Stimulated activated CD4-positive, alpha-beta T cell treated with anti-CD3 and anti-CD28 coated beads, Interleukin-15, amount 100 ng/mL, for 1 hour (primary cell): ENCODE measurements at places on chromosomes 12 and 14.

DNA sequence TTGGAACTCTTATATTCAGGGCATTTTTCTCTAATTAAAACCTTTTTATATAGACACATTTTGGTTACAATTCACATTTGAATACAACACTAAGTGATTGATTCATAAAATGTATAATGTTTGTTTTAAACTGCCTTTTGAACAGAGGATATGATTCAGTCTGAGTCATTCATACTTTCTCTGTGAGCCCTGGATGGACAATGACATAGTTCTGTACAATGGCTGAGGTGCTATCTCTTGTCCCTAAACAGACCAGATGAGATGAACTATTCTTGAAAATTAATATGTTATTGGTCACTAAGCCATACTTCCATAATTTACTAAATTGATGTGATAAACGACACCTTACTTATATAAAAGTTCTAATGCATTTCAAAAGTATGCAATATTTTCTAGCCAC is 199.7 kb upstream of the ATXN7L3B start:
- no peak for DNase-seq

- no peak for DNase-seq
Observed at GRCh38 chr14:39406560-39406959, 25.7 kb downstream of the FBXO33 start.

- no peak for DNase-seq
Observed at GRCh38 chr14:72515779-72516770, 377.8 kb downstream of the DPF3 start.

DNA sequence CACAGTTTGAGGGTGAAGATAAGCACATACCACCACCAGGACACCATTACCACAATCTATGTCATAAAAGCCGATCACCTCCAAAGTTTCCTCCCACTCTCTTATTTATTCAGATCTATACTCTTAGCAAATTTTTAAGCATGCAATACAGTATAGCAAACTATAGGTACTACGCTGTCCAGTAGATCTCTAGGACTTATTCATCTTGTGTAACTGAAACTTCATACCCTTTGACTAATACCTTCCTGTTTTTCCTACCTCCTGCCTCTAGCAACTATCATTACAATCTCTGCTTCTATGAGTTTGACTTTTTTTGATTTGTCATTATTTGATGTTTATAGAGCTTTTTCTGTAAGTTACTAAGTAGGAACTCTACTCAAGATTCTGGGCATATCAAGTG is 84.5 kb upstream of the MANSC4 start:
- no peak for DNase-seq

DNA sequence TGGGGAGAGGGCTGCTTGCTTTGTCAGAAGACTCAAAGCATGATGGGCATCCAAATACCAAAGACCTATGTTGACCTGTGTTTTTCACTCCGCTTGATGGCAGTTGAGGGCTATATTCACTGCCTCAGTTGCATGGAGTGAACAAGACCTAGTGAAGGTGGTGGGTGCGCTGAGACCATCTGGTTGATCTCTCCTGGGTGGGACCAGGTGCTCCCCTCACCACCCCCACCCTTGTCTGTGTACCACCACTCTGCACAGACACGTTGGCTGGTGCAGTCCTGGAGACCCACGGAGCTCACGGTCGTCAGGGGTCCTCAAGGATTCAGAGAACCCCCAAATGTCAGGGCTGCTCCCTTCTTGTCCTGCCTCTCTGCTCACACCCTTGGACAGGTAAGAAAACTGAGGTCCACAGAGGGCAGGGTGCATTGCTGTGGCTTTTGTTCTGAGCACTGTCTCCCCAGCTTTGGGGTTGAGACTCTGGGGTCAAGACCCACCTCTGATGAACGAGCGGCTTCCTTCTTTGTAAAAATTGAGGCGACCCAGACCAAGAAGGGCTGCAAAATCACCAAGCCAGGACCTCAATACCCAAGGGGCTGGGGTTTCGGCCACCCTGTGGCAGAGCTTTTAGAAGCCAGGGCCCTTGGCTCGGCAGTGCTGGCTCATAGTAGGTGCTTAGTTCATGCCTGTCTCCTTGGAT is 166.3 kb upstream of the RTL1 start:
- DNase-seq, result no peak

DNA sequence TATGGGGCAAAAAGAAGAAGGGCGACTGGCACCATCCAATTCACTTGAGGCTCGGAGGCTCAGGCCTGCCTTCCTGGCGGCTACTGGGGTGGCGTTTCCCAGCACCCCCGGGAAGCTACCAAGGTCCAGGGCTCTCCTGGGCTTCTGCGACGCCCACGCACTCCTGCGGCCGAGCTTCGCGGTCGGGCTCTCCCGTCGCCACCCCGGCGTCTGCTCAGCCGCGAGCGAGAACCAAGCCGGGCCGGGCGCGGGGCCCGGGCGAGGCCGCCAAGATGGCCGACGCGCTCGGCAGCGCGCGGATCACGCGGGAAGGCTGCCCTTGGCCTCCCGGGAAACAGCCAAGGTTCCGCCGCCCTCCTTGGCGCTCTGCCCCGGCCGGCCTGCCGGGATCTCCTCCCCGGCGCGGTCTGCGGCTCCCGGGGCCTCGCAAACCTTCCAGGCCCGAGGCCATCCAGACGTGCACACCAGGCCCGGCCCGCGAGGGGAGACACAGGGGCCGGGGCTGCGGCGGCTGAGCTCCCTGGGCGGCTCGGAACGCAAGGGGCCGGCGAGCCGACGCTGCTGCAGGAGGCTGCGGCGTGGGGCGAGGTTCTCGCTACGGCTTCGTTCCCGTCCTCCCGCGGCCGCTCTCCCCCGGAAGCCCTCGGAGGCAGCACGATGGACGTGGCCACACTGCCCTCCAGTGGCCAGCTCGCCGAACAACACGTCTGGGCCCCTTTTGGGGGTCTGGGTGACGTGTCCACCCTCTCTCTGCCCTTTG is 23.5 kb upstream of the ZFP36L1 start:
- peak; percentile 87 for DNase-seq

DNA sequence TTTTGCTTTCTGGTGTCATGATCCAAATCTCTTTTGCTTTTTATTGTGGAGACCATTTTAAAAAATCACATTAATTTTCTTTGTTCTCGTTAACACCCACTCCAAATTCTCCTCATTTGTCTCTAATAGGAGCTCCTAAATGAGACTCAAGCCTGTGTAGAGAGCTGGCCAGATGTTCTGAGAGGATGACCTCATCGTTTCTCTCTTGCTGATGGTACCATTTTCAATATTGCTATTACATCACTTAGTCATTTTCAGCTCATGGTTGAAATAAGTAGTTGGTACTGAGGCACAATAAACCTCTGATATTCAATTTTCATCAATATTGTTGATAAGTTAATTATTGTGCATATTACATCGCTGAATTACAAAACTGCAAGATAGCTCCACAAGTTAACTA is 31.5 kb downstream of the SPTB start:
- DNase-seq, result no peak

DNA sequence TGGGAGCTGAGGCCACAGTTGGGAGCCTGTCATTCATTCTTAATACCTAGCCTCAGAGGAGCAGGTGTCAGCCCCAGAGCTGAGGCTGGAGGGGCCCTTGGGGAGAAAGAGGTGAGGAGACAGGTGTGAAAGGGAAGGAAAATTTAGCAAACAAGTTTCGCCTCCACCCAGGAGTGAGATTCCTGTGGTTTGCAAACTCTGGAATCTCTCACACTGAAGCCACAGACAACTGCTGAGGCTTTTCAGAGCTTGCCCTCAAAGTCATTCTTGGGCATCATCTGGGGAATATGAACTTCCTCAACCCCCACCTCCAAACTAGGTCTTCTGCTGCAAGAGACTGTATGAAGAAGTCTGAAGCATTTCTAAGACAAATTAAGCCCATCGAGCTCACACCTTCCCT is 589.5 kb upstream of the TBX3 start:
- no peak for DNase-seq

GRCh38 chr12:43636725-43637463 is 84.9 kb upstream of the ADAMTS20 start:
- no peak for DNase-seq

DNA sequence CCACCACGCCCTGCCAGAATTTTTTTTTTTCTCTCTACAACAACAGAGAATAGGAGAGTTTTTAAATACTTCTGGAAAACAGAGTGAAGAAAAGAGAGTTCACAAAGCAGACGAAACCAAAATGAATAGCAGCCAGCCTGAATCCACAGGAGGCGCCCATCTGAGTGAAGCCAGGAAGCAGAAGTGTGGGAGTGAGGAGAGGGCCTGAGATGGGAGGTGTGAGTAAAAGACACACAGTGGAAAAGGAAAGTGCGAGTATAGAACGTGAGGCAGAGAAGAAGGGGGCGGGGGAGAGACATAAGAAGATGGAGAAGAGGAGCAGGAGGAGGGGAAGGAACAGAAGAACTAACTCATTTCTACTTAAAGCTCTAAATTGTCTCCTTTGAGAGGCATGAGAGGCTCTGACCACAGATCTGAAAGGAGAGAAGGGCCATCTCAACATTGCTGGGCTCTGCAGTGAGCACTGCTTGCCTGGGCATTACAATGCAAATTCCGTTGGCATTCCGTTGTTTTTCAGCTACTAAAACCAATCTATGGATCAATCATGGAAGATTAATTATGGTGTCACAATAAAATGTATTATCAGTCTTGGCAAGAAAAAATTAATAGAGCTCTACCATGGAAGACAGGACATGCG is 140.1 kb upstream of the CPSF6 start:
- DNase-seq, result no peak

DNA sequence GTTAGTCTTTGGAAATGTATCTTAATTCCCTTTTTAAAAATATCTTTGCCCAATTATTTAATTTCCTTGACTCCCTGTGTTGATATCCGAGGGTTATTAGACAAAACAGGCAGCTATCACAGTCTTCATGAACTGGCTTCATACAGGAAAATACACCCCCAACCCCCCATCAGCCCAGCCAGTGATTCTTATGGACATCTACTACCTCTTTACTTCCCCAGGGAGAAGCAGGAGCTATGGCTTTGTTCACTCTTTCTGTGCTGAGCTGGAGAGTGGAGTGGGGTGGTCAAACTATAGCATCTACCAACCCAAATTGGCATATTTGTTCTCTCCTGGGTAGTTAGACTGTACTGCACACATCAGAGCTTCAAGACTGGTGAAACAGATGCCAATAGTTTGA is 134.4 kb upstream of the SLC38A2 start:
- no peak for DNase-seq

- no peak for DNase-seq
Observed at GRCh38 chr14:103177376-103177775, 54.1 kb downstream of the TNFAIP2 start.

DNA sequence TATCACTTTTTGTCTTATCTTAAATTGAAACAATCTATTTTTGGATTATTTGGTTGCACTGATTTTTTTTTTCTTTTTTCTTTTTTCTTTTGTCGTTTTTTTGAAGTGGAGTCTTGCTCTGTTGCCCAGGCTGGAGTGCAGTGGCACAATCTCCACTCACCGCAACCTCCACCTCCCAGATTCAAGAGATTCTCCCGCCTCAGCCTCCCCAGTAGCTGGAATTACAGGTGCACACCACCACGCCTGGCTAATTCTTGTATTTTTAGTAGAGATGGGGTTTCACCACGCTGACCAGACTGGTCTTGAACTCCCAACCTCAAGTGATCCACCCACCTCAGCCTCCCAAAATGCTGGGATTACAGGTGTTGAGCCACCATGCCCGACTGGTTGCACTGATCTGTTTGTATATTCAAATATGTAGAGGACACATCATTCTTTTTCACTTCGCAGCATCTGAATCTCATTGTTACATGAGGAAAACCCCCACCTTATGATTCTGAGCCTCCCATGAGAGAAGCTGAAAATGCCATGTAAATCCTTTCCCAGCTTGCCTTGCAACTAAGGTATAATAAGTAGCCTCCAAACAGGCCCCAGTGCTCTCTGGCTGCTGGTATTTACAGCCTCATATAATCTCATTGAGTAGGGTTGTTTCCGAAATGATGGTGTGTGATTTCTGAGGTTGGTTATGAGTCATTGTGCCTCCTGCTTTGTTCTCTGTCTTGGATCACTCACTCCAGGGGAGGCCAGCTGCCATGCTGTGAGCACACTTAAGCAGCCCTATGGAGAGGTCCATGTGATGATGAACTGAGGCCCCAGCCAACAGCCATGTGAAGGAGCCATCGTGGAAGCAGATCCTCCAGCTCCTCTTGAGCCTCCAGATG is 5.2 kb upstream of the HSP90B1 start:
- DNase-seq, result no peak

DNA sequence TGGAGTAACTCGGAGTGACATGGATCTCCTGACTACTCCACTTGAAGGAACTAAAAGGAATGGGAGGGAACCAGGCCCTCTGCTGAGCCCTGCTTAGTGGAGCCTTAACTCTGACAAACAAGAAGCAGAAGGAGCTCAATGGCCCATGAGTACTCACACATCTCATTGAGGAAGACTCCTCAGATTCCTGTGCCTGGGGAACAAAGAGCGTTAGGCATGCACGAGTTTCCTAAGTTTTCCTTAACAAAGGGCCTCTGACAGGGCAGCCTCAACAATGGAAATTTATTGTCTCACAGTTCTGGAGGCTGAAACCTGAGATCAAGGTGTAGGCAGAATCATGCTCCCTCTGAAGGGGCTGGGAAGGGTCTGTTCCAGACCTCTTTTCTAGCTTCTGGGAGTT is 185.7 kb upstream of the NTF3 start:
- DNase-seq, result no peak

DNA sequence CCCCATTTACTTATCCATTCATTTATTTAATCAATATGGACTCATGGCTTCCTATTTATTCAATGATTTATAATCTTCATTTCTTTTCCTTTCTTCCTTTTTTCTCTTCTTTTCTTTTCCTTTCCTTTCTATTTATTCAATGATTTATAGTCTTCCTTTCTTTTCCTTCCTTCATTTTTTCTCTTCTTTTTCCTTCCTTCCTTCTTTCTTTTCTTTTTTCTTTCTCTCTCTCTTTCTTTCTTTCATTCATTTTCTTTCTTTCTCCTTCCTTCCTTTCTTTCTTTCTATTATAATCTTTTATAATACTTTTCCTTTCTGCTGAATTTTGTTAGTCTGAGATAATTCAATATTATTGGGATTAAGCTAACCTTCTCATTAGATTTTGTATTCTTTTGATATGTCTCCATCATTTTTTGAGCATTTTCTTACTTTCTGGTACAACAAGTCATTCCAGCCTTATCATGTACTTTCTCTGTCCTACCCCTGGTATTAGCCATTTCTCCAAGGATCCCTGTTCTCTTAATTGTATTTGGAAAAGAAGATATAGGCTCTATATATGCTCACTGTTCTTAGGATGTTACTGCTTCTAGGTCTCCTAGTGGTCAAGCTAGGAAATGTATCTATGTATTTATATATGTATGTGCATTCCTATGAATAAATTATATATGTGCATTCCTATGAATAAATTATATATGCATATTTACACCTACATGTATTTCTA is 12.1 kb downstream of the LACRT start:
- no peak for DNase-seq

GRCh38 chr12:108597559-108598471 is at the start of gene TMEM119:
Gene TMEM119 (minus strand): TSS chr12:108598084. CDS start chr12:108592383, 5,701 bp downstream.
- no peak for DNase-seq

DNA sequence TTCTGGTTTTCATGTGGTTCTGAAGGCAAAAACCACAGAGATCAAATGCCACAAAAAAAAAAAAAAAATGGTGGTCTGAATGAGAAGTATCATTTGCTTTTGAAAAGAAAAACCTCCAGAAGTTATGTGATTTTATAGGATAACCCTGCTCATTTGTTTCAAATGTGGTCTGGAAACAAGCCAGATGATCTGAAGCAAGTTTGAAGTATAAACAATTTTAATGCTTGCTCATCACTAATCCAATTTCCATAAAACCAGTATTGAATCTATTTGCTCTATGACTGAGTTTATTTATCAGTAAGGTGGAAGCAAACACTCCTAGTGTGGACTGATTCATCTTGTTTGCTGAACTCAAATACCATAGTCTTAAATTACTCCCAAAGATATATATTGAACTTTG is 407.3 kb upstream of the FLRT2 start:
- no peak for DNase-seq
